ENCODE measurements at places on chromosomes 7 and 10.

- no peak for DNase-seq
Measured at GRCh38 chr10:4137299-4137698, 352.3 kb upstream of the KLF6 start.

- no peak for DNase-seq
Measured at GRCh38 chr10:100864036-100864885, 48.5 kb upstream of the SLF2 start.

- DNase-seq = no peak
Measured at GRCh38 chr10:48465860-48466521, 138.9 kb downstream of the ARHGAP22 start.

- no peak for DNase-seq
Measured at GRCh38 chr7:149720372-149721083, 52.9 kb downstream of the ZNF467 start.

GRCh38 chr10:86580521-86580891, 58.9 kb upstream of the WAPL start:
- DNase-seq = no peak

All from skeletal muscle cell (primary cell).